Kidney (tissue), 22 donors: ENCODE measurements at places on chromosomes 2 and 18. TPM values are rescaled to one million over a fixed set of nuclear protein-coding genes. Genes with fewer than 3 reads are reported as not detected.

Gene CRYGD
- total RNA-seq, result not detected

Gene LIPG
- total RNA-seq, result 50.9 TPM

Gene TRMT61B
- total RNA-seq, result 14.4 TPM

Gene RUFY4
- total RNA-seq, result 0.69 TPM

Gene PDCD1
- total RNA-seq, result 1.6 TPM

Gene MATN3
- 5.0 TPM for total RNA-seq

Gene ACTG2
- total RNA-seq, result 13.7 TPM

Gene CCDC141
- total RNA-seq, result 3.0 TPM

Gene SLC11A1
- 37.6 TPM for total RNA-seq
